ENCODE measurements at places on chromosomes 5 and 9.
A peak's percentile ranks its signal among the peaks of the same experiment; 100 is the strongest.

DNA sequence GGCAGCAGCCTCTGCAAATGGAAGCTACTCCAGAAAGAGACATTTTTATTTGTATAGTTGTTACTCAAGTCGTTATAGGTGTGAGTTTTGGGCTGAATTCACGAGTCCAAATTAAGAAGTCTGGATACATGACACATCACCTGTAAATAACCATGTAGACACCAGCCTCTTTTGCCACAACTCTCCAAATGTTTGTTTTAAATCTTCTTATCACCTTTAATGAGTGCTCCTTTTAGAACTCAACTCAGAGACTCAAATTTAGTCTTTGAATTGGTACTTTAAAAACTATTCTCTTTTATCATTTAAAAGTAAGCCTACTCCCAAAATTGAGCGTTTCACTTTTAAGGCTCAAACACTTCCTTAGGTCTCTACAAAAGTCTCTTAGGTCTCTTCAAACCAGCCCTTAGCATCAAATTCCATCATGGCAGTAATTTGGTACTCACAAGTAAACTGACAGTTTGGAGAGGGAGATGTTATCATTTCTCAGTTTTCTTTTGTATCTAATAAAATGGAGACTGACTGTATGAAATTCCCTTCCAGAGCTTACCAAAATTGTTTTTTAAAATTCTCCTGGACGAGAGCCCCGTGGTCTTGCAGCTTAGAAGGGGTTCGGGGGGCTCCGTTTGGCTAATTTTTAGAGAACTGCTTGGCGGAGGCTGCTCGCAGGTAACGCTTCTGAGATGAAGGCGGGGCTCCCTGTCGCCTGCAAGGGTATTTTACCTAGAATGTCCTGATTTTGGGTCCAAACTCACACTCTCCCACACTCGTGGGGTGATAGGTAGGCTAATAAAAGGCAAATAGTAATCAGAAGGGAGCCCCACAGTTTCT lies 194.6 kb downstream of the MEF2C start:
- DNase-seq, result no peak

DNA sequence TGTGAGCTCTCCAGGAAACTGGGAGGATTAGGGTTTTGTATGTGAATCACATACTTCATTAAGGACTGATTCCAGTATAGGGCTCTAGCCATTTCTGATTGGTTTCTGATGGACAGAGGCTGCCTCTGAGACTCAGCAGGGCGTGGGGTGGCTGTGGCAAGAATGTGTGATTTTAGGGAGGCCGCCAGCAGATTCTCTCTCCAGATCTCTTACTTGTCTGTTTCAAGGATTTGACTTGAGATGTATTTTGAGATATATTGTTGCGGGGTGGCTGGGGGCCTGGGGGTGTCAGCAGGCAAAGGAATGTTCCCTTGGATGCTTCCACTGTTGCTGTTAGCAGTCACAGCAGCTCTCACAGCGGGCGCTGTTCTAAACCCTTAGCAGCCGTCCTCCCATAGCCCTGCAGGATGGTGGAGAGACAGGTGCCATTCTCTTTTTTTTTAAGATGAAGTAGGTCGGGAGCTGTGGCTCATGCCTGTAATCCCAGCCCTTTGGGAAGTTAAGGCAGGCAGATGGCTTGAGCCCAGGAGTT lies 8.0 kb upstream of the HNRNPAB start:
- no peak for DNase-seq

- no peak for DNase-seq
Observed at GRCh38 chr9:98449871-98450270, 194.4 kb upstream of the TBC1D2 start.

GRCh38 chr5:31855134-31856040 lies 216.5 kb downstream of the PDZD2 start:
- DNase-seq, result no peak

- no peak for DNase-seq
Observed at GRCh38 chr5:133079048-133079447, 27.2 kb downstream of the HSPA4 start.

DNA sequence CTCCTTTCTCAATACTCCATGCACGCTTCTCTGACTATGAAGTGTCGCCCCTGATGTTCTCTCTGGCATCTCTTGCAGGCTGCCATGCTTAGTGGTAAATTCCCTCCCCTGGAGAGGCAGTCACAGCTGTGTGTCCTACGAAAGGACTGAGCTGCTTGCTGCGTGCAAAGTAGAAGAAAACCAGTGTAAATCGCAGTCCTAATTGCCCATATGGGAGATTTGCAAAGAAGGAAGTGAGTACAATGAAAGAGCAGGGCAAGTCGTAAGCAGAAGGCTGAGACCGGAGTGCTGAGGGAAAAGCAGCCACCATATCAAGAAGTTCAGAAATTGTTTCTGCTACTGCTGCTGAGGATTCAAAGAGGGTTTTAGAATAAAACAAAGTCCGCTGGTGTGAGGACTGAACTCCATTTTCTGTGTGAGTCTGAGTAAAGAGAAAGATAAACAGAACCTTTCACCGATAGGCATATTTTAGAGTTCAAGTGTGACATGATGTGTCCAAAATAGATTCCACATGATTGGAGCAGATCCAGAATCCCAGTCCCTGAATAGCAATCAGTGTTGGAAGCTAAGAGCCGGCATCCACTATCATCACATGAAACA lies 507.8 kb upstream of the MPDZ start:
- DNase-seq, result no peak

DNA sequence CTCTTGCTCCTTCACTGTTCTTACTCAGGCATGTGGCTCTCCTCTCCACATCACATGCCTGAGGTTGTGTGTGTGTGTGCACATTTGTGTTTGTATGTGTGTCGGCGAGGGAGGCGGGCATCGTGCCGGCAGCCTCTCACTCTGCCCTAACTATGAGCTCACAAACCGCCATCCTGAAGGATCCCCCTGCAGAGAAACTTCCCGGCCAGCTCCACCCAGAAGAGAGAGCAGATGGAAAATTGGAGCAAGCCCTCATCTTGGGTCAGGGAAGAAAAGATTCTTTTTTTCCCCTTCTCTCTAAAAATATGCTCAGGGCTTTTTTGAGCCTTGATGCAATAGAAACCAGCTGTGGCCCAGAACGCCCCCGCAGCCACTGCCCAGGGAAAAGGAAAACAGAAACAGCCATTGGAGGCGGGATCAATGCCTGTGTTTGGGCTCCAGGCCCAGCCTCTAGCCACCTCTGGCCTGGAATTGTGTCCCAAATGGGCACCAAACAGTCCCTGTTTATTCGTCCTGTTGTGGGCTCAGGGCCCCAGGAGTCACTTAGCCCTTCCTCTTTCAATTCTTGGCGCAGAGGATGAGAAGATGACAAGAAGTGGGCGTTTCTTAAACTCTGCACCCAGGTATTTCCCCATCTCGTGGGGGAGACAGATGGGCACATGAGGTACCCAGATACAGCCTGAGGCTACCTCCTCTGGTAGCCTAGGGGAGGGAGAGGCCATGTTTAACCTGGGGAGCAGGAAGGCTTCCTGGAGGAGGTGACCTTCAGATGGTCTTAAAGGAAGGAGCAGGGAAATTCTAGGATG lies 151.5 kb downstream of the RGS3 start:
- DNase-seq, result no peak

DNA sequence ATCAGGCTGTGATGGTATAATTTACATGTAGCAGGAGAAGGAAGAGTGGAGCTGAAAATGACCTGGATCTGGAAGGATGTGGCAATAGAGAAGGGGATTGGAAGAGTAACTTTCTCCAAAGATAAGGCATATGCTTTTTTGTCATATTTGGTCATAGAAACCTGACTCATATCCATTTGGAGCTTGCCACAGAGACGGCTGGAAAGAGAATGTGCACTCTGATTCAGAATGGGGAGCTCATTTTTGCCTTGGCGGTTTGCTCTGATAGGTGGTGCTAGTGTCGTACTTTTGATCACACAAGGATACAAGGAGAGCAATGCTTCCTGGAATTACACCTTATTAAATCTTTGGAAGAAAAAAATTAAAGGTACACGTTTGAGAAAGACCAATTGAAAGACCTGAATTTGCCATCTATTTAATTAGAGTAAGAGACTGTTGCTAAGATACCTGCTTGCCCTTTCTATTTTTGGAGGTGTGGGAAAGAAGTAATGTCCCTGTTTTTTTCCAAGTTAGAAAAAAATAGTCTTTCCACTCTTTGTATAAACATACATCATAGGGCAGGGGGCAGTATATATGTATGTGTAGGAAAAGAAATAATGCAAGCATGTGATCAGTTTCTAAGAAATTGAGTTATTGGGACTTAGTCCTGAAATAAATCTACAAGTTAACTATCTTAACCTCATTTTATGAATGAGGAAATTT lies 5.4 kb downstream of the LSM11 start:
- DNase-seq, result peak; percentile 26

DNA sequence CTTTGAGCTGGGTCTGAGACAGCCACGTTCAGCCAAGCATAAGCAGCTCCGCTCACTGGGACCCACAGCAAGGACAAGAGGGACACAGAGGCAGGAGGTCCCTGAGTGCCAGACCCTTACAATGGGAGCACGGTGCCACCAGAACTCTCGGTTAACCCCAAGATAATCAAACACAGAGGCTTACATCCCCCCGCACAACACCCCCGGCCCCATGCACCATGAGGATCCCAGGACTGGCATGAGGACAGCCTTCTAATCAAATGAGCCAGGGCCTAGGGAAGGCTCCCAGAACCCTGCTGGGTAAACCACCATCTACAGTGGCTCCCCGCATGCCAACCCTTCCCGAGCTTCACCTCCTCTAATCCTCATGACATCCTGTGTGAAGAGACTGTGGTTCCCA lies 7.4 kb downstream of the GFPT2 start:
- no peak for DNase-seq

DNA sequence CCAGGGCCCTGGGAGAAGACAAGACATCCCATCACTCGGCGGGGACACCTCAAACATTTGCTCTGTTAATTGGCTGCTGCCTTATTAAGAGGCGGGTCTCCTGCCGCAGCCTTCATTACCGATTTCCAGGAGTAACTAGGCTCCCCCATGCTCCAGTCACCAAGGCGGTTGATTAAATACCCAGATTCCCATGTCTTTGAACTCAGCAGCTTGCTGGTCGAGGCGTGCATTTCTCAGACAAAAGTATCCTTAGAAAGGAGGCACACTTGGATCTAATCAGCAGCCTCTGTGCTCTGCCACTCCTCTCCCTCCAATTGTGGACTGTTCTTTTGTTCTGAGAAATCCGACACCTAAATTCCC lies 228.8 kb downstream of the FSTL4 start:
- no peak for DNase-seq

DNA sequence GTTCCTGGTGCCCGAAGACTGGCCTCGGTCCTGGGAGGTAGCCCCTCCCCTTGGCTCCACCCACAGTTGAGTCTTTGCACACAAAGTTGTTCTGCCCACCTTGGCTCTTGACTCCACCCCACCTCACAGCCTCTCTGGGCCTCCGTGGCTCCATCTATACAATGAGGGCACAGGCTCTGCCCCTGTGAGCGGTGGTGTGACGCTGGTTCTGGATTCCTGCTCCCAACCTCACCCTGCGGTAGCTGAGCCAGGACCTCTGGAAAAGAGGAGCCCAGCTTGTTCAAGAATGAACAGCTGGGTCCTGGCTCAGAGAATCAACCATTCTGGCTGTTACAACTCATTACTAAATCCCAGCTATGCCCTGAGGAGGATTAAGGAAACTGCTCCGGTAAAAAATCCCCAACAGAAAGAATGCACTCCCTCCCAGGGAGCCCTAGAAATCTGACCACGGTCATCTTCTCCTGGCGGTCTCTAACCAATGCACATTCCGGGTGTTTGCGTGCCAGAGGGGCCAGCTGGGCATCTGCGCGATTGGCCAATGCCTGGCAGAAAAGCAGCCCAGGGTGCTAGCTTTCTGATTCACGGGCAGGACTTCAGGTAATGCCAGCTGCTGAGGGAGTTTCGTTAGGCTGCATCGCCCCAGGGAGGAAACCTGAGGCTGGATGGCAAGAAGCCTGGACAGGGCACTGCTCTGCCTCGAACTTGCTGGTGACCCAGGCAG lies 9.9 kb upstream of the GRHPR start:
- peak; percentile 41 for DNase-seq

DNA sequence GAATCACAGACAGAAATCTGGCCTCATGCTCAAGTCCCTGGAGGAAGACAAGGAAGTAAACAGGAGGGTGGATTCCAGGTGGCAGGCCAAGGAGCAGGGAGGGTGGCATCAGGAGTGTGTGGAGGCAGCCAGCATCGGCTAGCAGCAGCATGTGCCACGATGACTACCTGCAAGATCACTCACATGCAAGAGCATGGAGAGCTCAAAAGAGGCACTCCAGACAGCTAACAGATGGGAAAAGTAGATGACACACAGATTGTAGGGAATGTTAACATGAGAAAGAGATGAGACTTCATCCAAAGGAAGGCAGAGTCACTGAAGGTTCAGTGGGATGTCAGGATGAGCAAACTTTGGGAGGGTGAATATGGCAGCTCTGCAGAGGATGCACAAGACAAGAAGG lies 104.3 kb downstream of the SEMA5A start:
- peak; percentile 57 for DNase-seq

GRCh38 chr9:108664309-108665255 lies 191.2 kb downstream of the ACTL7B start:
- no peak for DNase-seq

- DNase-seq, result no peak
Observed at GRCh38 chr5:61486476-61486875, 154.4 kb downstream of the ZSWIM6 start.

GRCh38 chr5:172505845-172506244 lies 51.5 kb upstream of the SH3PXD2B start:
- DNase-seq, result no peak

DNA sequence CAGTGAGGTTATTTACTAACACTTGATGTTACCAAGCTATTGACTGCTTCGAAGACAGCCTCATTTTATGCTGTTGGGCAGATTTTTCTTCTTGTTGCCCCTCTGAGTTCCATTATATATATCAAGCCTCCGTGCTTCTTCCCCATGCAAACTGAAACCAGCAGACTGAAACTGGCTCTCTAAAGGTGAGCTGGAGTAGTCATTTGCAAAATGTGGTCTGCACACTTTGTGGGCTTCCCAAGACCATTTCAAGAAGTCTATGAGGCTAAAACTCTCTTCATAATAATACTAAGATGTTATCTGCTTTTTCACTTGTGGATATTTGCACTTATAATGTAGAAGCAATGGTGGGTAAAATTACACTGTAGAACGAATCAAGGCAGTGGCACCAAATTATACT lies 13.9 kb downstream of the SLC36A1 start:
- no peak for DNase-seq

DNA sequence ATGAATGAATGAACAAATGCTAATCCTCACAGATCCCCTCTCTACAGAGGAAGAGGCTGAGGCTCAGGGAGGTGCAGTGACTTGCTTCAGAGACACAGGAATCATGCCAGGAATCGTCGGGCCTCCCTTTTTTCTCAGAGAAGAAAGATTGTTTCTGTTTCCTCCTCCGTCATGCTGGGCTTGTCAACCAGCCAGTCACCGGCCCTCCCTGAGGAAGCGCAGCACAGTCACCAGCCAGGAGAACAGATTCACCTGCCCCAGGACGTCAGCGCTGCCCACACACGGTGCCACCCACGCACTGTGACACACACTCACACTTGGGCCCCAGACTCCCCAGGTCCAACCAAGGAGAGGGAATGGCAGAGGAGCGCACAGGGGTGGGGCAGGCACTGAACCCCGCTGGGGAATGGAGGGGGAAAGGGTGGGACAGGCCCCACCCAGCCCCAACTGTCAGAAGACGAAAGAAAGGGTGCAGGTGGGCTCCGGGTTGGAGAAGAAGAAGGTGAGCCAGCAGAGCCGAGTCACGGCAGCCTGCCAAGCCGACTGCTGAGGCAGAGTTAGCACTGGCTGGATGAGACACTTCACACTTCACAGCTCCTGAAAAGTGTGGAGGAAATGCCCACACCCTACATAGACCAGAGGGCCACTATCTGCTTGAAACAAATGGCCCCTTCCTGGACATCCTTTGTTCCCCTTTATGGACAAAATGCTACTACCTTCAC lies 13.8 kb upstream of the ERGIC1 start:
- peak; percentile 91 for DNase-seq
